NCI-H1417 treated with DMSO at 0.1 percent for 48 hours (cell line): ENCODE measurements at places on chromosomes 2 and 18.

- DNase-seq: no peak
These were observed 48.2 kb downstream of the FBXO48 start for GRCh38 chr2:68418855-68419254.

DNA sequence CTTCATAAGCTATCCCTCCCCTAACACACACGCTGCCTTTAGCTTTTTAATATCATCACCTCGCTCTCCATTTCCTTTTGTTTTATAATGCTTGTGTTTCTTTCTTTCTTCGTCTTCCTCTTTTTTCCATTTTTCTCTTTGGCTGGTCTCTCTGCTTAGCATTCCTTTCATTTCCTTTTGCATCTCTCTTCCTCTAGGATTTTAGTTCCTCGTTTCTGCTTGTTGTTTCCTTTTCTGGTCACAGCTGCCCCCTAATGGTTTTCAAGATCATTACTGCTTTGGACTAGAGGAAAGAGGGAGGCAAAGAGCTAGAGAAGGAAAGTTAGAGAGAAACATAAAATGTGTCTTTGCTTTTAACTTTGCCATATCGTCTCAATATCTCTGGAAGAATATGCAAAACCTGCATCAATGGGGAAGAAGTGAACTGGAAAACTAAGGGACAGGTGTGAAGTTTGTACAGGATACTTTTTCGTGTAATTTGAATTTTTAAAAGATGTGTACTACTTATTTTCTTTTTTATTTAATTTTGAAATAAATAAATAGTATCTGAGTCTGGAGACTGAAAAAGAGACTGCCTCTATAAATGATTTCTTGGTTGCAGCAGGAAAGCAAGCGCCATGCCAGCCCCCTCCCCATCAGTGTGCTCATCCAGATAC, 6.3 kb upstream of the NRP2 start:
- no peak for DNase-seq

DNA sequence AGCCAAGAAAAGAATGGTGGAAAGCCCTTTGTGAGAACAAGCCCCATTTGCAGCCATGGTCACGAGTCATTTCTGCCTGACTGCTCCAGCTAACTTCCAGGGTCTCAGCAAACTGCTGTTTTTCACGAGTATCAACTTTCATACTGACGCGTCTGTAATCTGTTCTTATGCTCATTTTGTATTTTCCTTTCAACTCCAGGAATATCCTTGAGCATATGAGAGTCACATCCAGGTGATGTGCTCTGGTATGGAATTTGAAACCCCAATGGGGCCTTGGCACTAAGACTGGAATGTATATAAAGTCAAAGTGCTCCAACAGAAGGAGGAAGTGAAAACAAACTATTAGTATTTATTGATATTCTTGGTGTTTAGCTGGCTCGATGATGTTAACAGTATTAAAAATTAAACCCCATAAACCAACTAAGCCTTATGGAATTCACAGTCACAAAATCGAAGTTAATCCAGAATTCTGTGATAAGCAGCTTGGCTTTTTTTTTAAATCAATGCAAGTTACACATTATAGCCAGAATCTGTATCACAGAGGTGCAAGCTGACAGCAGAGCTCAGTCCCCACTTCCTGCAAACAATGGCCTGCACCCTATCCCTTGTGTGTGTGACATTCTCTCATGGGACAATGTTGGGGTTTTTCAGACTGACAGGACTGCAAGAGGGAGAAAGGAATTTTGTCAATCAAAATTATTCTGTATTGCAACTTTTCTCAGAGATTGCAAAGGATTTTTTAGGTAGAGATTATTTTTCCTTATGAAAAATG, 26.1 kb downstream of the SLC14A1 start:
- no peak for DNase-seq

GRCh38 chr2:86825036-86825692, 34.5 kb upstream of the CD8A start:
- no peak for DNase-seq

DNA sequence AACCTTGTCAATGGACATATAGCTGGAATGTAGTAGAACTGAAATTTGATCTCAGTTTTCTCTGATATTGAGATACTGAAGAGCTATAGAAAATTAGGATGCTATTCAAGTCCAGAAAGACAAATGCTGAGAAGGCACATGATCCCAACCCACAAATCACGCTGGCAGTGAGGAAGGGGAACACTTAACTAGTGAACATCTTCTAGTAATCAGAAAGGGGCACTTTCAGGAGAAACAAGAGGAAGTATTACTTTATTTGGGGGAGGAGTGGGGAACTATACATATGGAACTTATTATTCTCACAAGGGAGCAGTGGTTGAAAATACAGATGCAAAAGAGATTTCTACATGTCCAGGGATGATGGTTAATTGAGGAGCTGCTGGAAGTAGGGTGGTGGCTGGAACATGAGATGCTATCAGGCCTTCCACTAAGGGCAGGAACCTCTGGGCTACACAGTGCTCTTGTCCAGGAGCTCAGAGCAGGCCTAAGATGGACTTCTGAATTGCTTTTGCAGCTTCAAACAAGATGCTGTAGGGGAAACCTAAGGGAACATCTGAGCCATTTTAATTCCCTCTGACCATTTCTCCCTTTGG, 79.3 kb downstream of the TGFA start:
- no peak for DNase-seq
